NCI-H2029 (cell line): ENCODE measurements at places on chromosomes 2 and 18.
A peak's percentile ranks its signal among the peaks of the same experiment; 100 is the strongest.

DNA sequence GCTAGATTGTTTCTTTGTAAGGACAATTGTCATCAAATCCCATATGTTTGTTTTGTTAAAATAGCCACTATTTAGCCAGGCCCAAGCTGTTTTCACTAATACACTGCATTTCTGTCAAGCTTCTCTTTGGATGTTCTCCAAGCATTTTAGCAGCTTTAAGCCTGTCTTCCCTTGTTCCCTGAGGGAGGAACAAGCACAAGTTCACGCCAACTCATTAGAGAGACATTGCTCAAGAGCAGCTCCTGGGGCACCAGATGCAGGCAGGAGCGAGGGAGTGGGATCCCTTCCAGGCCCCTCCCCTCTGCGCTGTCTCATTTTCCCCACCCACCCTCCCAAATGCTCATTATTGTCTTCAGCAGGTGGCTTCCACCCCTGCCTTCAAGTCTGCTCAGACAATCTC, 32.6 kb upstream of the PPP3R1 start:
- DNase-seq = no peak

GRCh38 chr2:12428786-12429185, 287.9 kb upstream of the TRIB2 start:
- no peak for DNase-seq

DNA sequence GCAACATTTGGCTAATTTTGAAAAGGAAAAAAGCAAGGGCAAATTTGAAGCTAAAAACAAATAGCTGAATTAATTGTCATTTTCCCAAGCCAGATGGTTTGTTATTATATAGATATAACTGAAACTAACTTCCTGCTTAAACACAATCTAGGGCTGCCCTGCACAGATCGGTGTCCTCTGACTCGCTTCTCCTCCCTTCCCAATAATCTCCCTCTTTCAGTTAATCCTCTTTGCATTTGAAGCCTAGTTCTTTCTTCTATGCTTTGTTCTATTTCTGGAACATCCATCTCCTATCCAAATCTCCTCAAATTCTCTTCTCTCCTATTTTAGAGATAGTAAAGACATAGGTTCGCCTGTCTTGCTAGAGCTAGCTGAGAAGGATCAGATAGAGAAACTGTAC, 328.1 kb downstream of the SLC8A1 start:
- no peak for DNase-seq

GRCh38 chr2:205161156-205161839, 521.0 kb upstream of the NRP2 start:
- DNase-seq = no peak

DNA sequence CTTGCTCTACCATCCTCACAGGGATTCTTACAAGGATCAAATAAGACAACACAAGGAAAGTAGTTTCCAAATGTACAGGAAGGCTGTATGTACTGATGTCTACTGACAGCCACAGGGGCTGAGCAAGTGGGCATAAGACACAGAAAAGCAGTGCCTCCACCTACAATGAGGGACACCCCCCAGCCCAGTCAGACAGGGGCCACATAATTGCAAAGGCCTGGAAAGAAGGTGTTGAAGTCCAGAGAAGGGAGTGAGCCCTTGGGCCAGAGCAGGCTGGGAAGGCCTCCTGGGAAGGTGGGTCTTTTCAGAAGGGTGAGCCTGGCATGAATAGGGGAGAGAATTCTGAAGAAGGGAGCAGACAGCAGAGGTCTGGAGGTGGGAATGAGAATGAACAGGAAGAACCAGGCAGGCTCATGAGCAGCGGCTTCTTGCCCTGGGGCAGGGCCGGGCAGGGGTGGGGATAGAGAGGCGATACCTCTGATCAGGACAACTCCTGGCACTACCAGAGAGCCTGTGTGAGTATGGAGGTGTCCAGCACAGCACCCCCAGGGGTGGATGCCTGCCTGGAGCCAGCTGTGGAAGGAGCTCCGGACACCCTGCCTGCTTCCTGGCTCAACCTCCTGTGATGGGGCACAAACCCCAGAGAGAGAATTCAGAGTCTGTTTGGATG, 30.1 kb downstream of the HS1BP3 start:
- no peak for DNase-seq

GRCh38 chr2:206824087-206824618, 58.7 kb downstream of the FASTKD2 start:
- DNase-seq = no peak

- DNase-seq = no peak
Observed at GRCh38 chr2:53695575-53695974, 72.0 kb upstream of the CHAC2 start.

DNA sequence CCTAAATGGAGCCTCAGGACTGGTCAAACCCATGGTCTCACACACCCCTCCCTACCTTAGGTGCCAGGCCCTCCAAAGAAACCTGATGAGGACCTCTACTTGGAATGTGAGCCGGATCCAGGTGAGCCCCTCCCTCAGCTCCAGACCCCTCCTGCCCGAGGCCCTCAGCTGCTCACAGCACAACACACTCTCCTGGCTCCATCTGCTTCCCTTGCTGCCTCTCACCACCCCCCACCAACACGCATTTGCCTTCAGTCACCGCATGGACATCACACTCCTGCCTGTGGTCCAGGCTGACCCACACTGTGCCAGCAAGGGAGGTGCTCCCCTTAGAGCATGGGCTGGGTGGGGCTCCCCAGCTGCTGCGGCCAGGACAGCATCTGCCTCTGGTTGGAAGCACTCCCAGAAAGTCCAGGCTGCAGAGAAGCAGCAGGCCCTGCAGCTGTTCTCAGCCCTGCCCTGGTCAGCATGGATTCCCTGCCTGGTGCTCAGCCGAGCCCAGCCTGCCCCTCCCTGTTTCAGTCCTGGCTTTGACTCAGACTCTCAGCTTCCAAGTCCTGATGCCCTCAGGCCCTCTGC, 15.1 kb downstream of the SH2D6 start:
- peak; percentile 47 for DNase-seq

DNA sequence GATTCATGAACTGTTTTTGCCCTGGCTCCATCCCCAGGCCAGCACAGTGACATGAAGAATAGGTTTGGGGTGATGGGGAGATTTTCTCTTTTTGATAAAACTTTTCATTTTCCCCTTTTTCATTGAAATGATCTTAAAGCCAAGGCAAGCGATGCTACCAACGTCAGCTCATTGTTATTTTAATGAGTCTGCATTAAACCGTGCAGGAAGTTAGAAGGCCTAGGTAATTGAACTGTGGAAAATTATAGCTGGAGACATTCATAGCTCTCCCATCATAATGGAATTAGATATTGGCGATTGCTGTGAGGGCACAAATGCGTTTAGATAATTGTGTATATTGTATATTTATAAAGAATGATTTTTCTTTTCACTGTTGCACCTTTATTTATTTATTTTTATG, 33.2 kb downstream of the SMARCAL1 start:
- DNase-seq = no peak

DNA sequence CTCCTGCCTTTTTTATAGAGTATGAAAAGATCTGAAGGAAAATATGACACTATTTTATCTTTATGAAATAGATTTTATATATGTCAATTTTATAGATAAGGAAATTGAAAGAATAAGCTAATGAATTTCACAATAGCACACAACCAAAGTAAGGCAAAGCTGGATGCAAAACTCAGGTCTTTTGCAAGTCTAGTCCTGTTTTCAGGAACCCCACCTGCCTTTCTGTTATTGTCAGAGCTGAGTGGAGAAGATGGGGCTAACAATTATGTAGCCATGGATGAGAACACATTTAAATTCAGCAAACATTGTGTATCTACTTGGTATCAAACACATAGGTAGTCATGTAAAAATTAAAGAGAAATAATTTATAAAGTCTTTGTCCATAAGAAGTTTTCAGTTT, 161.5 kb upstream of the ZEB2 start:
- no peak for DNase-seq

- DNase-seq = no peak
Observed at GRCh38 chr2:138485019-138485418, 16.6 kb upstream of the SPOPL start.

GRCh38 chr2:158668001-158668765, 126.9 kb upstream of the DAPL1 start:
- no peak for DNase-seq

DNA sequence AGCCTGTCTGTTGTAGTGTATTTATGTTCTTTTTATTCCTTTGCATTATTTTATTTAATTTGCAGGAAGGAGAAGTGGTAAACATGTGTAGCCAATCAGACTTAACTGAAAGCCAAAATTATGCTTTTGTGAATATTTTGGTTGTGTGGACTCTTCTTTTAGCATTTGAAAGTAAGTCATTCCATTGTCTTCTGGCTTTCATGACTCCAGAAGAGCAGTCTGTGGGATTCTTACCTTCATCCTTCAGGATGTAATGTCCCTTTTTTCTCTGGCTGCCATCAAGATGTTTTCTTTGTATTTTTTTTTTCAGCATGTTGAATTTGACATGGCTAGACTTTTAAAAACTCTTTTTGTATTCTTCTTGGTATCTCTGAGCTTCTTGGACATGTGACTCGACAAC, 895.2 kb upstream of the ZEB2 start:
- no peak for DNase-seq

- no peak for DNase-seq
Observed at GRCh38 chr18:34801774-34802173, 91.7 kb downstream of the DTNA start.

DNA sequence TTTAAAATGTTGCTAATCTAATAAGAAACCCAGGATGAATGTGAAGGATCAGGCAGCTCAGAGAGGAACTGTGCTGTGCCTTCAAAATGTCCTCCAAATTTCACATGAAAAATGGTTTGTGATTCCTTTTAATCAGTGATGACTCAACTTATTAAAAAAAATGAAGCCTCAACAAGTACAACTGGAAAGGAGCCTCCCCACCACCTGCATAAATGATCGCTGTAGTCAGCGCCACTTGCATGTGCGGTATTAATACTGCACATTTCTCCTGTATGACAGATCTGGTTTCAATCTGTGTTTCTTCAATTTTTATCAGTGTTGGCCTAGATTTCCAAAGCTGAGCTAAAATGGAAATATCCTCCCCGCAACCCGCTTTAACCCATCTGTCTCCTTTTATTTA, 115.0 kb upstream of the TMEM200C start:
- no peak for DNase-seq

DNA sequence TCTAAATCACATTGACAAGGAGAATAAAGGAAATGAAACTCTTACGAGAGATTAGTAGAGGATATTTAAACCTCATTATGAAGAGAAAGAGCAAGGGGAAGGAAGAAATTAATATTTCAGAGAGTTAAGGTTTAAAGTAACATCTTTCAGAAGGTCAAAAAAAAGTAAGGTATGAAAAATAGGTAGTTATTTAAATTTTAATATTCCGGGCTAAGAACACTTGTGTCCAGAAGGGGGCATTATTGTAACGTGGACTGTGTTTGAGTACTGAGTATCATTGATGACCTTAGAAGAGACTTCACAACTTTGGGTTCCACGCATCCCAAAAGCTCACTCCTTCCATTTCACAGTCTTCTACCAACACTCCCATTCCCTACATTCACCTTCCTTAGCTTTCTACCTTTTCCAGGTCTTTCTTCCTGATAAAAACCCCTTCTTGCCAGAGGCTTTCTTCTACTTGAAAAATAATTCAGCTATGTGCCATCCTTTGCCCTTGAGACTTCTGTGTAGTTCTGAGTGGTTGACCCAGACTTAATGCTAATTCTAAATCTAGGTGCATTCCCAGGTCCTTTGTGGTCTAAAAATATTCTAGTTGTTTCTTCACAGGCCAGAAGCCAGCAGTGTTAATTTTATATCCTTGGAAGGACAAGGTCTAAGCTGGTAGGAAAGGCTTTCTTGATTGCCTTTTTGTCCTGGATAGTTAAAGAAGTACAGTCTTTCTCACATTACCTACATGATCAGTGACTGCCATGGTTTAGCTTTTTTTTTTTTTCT, 16.5 kb downstream of the DYNC1I2 start:
- no peak for DNase-seq

DNA sequence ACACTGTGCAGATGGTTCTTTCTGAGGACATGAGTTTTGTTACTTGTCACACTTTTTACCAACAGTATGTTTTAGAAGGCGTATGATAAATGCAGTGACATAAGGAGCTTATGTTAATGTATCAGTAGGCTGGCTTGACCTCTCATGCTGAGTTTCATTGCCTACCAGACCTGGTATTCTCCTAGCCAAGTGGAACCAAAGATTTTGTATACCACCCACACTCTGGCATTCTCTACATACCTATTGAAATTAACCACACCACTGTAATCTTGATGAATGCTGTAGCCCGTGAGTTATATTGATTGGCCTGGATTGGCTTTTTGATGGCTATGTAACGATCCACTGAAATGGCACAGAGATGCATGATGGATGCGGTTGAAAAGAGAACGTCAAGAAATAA, 11.4 kb downstream of the HTR2B start:
- DNase-seq = no peak

- no peak for DNase-seq
Observed at GRCh38 chr2:171939743-171940071, 17.4 kb downstream of the HAT1 start.

- no peak for DNase-seq
Observed at GRCh38 chr2:29462293-29462692, 347.1 kb downstream of the CLIP4 start.

DNA sequence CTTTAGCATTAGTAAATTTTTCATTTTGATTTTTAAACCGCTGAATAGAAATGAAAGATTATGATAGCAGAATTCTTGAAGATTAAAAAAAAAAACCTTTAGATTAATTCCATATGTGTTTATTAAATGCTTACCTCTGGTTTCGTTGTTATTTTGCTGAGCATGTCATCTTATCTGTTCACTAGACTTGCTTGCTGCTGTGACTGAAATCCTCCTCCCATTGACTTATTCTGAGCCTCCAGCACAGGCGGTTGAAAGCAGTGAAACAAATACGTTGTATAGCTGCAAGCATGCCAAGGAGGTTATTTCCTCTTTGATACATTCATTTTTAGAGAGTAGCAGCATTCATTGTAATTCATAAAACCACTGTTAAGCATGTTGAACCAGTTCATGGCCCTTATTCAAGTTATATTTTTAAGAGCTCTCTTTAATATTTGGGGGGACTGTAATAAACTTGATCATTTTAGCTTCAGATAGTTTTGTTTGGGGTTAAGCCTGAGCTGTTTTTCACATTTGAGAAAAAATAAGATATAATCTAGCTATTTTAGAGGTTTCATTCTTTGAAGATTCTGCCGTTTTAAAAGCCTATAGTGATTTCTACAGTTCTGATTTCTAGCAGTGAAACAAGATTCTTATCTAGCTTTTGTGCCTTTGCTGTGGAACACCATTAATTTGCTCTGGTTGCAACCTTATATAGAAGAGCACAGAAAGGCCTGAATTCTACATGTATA, at the start of gene HTR2B:
HTR2B (minus strand) TSS at position 205 of the 731 bp plus-strand sequence. CDS start 1,278 bp downstream, outside the sequence.
- no peak for DNase-seq

- DNase-seq = no peak
Observed at GRCh38 chr2:145221032-145221431, 701.1 kb upstream of the ZEB2 start.
